NCI-H1417 treated with DMSO at 0.1 percent for 48 hours (cell line): ENCODE measurements at places on chromosomes 5 and 9.

DNA sequence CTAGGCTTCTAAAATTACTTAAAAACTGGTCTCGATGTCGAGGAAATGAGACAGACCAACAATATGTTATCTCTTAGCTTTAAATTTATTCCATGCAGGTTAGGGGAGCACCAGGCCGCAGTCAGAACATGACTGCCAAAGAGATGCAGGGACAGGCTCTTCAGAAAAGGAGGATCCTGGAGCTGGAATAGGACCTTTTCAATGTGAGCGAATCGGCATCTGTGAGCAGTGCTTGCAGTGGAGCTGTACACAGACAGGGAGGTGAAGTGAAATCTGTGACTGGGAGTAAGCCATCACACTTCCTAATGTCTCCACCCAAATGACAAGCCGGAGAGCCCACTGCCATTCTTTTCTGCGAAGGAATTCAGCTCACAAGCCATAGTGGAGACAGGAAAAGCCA is 78.2 kb downstream of the EFNA5 start:
- DNase-seq: no peak

- no peak for DNase-seq
Measured at GRCh38 chr5:134877159-134877558, 3.0 kb downstream of the TXNDC15 start.

GRCh38 chr5:154058055-154059038 is 19.6 kb downstream of the MFAP3 start:
- no peak for DNase-seq

DNA sequence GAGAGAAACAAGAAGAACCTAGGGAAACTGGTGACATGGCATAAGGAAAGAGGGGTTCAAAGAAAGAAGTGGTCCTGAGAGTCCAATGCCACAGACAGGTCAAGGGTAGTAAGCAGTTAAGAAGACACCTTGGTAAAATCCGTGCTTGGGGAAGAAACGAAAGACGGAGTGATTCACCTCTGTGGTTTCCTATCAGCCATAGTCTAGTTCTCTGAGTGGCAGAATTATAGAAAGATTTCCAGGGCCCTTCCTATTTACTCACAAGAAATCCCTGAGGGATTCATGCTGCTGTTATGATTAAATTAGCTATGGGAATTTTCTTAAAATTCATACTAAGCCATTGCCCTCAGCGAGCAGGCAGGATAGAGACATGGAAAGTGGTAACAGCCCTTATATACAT is 31.7 kb downstream of the IL33 start:
- DNase-seq: no peak
